ENCODE measurements at places on chromosomes 2 and 18. TPM values are rescaled to one million over a fixed set of nuclear protein-coding genes. Genes with fewer than 3 reads are reported as not detected.

Gene SLC19A3
- total RNA-seq = not detected

Gene SCN2A
- total RNA-seq = not detected

Gene UGT1A8
- not detected for total RNA-seq

Gene KLHL29
- 0.42 TPM for total RNA-seq

Gene IL1RN
- total RNA-seq = 0.68 TPM

Gene DES
- total RNA-seq = not detected

Gene NAT8
- not detected for total RNA-seq

Gene MERTK
- 0.12 TPM for total RNA-seq

GRCh38 chr2:174670446-174670845 is 72.8 kb upstream of the WIPF1 start:
- DNase-seq = no peak

- DNase-seq = peak; percentile 90
These were observed at the start of gene FAM136A for GRCh38 chr2:70301344-70302194. Gene FAM136A, minus strand, starts transcription at chr2:70302067. Its CDS starts 56 bp downstream, at chr2:70302011.

GRCh38 chr18:79071503-79072210 is 2.5 kb downstream of the ATP9B start:
- no peak for DNase-seq

DNA sequence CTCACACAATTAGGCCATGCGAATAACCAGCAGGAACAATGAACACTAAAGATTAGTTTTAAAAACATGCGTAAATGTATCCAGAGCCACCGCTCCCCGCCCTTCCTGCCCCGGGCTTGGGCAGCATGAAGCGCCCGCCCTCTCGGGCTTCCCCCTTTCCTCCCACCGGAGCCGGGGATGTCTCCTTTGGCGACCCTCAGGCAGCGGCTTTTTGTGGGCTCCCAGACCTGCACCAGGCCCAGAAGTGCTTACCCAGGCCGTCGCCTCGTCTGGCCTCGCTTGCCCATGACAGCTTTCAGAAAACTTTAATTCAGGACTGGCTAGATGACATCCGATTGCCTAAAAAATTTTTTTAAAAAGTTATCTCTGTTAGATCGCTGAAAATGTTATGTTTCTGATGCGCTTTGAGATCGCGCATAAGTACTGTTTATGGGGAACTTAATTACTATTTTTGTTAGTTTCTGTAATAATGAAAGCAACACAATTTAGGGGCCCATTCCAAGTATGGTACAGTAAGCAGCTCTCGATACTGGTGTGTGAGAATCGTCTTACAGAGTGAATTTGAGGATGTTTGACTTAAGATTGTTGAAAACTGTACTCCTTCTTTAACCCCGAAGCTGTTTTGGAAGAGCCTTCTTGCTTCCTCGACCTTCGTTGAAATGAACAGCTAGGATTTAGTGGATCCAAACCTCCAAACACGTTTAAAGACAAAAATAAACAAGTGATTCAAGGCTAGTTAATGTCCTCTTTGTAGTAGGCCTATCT is 1.1 kb downstream of the MAP3K20 start:
- DNase-seq = peak; percentile 12

- no peak for DNase-seq
These were observed 29.9 kb downstream of the PHLPP1 start for GRCh38 chr18:62745089-62745751.

DNA sequence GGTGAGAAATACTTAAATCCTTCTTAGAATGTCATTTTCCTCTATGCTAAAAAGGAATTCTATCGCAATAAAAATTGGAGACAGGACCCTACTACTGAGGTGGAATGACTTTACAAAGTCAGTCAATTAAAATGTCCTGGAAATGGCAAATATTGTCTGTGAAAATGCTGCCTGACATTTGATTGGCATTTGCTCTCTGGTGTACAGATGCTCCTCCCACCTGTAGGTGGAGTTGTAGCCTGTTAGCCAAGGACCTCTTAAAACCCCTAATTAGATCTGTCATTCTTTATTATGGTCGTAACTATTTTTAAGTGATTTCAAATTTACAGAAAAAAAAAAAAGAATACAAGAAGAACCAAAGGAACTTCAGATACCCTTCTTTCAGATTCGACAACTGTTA is 393.1 kb upstream of the KLHL29 start:
- no peak for DNase-seq

DNA sequence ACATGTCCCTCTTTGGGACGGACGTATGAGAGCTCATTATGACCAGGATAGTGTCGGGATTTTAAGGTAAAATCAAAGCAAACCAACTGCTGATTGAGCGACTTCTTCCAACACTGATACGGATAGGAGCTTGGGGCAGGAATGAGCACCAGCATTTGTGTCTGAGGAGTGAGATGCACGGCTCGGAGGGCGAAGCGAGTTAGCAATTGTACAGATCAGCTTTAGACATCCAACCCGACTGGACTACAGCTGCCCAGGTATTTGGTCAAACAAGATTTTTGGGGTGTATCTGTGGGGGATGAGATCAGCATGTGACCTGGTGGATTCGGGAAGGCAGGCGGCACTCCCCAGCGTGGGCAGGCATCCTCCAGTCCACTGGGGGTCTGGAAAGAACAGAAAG is 76.1 kb downstream of the NDUFA10 start:
- no peak for DNase-seq

DNA sequence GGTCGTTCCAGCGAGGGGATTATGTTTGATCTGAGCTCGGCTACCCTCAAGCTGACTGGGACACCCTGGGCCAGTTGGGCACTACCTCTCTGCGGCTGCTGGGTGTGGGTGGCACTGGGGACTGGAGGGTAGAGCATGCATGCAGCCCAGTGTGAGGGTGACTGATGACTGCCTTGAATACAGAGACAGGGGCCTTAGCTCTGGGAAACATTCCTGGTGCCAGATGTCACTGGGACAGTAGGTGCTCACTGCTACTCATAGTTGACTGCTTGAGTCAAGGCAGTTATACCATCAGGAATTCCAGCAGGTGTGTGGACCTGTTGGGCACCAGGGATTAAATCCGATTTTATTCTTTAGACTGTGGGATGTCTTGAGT is 33.6 kb upstream of the ATP6V1B1 start:
- DNase-seq = no peak

DNA sequence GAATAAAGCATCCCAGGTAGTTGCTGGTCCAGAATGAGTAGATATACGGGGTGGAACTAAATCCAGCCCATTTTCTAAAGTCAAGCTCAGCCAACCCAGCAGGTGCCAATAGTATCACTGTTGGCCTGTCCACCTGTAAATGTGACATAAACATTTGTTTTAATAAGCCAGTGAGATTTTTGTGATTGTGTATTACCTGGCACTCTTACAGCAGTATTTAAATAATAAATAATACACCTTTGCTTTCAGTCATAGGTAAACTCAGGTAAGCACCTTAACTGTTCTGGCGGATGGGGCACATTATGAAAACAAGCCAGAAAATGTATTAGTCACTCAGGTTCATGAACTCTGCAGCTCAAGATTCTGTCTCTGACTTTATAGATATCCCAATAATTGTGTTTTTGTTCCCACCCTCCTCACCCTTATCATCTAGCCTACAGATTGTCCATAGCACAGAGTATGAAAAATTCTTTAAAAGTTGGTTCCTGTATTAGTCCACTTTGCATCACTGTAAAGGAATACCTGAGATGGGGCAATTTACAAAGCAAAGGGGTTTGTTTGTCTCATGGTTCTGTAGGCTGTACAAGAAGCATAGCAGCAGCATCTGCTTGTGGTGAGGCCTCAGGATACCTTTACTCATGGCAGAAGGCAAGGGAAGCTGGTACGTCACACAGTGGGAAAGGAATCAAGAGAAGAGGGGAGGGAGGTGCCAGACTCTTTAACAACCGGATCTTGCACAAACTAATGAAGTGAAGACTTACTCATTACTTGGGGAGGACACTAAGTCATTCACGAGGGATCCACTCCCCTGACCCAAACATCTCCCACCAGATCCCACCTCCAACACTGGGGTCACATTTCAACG is 73.0 kb upstream of the CYRIA start:
- no peak for DNase-seq

DNA sequence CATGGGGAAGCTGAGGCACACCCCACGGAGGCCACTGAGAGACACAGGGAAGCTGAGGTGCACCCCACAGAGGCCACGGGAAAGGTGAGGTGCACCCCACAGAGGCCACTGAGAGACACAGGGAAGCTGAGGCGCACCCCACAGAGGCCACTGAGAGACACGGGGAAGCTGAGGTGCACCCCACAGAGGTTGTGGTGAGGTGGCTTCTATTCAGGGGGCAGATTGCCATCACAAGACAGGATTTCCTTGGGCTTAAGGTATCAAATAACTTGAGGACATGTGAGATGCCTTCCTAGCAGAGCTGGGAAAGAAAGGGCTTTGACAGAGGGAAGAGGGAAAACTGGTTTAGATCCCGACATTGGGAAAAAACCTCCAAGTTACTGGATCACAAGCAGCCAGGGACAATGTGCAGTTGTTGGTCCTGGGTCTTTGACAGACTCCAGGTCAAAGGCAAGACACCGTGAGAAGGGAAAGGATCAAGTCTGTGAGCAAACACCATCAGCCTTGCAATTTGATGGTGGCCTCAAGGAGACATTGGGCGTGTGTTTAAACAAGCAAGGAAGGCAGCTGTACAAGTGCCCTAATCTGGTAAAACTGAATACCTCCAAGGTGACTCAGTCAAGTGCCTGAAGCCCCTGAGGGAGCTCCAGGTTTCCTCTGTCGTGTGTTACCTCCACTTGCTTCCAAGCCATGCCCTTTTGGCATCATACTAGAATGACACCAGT is 133.2 kb upstream of the EPAS1 start:
- no peak for DNase-seq

GRCh38 chr18:51345848-51346391 is 148.4 kb upstream of the MEX3C start:
- DNase-seq = no peak

- DNase-seq = no peak
These were observed 331.6 kb downstream of the TXNL1 start for GRCh38 chr18:56306797-56307196.

DNA sequence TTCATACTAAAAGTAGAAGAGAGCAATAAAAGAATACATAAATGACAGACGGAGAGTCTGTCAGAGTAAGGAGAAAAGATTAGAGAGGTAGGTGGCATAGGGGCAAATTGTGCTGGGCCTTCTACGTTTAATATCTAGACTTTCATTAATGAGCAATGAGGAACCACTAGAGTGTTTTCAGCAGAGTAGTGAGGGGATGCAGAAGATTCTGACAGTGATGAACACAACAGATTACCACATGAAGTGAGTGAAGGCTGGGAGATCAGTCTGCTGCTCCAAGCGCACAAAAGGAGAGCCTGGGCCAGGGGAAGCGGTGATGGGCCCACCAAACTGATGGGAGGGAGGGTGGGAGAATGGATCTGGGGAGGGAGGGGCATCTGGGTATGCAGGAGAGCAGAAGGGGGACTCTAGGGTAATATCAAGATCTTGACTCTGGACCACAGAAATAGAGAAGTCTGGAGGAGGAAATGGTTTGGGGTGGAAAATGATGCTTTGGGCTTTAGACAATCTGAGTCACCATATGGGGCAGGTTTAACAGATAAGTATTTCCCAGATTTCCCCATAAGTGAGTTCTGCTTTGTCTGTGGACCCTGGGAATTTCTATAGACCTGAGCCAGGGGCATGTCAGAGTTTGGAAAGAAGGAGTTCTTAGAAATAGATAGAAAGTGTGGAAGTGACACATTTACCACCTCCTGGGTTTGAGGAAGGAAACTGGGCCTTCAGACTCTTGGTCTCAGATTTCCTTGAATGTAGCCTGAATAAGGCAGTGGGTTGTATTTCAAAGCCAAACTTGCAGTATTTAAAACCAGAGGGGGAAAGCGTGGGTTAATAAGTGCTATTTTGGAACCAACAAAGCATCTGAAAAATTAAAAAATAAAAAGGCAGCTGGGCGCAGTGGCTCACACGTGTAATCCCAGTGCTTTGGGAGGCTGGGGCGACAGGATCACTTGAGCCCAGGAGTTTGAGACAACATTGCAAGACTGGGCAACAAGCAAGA is 15.0 kb upstream of the IL1A start:
- DNase-seq = no peak

DNA sequence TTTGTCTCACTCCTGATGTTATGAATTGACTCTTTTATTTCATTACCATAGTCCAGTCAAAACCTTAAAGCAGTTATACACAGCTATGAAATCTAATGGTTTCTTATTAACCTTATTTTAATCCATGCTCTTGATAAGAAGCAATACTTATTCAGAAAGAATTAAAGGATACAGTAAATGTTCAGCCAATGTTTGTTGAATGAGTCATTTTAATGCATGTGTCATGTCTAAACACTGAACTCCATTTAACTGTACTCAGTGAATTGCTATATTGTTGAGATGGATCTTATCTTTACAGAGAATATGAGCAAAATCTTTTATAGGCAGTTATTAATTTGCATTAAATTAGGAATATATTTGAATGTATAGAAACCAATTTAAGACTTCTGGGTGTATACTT is 135.1 kb upstream of the TFPI start:
- DNase-seq = no peak

DNA sequence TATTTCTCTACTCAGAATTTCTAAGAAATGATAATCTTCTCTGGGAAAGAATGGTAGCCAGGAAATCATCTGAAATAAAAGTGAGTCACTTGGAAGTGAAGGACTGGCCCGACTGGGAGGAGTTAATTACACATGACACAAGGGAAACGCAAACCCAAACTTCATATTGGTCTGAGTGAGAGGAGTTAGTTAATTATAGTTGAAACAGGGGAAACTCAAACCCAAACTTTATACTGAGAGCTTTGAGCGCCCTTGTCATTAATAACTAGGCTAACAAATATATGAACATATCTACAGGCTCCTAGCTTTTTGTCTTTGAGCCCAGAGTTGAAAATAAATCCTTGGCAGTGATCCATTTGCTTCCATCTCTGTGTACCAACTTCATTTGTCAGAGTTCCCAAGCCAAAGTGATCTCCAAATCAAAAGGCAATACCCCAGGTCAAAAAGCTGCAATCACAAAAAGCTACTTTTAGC is 187.8 kb upstream of the COL3A1 start:
- DNase-seq = no peak

DNA sequence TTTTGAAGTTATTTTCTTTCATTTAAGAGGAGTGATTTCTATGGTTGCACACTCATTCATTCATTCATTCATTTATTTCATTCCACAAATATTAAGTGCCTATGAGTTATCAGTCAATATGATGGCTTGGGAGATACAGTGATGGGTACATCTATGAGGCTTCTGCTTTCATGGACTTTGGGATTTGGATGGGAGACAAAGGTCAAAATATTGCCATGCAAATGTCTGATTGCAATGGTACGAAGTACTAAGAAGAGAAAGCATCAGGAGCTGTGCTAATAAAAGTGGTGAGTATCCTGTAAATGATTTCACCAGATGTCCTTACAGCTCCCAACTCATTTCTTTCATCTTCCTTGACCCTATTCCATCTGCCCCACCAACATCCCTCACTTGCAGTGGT is 174.4 kb upstream of the MEX3C start:
- DNase-seq = no peak

DNA sequence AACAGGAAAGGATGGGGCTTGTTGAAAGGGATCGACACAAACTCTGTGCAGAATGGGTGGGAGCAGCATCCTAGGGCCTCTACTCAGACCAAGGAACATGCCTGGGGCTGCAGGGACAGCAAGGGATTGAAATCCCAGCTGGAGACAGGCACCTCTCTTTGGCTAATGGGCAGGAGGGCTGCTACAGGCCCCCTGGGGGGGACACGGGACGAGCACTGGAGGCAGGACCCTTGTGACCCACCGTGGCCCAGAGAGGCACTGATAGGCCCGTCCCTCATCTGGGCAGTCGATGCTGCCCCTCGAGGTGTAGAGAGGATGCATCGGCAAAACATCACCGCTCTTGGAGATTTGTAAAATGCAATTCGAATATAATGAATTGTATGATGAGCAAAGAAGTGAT is 5.1 kb downstream of the HS1BP3 start:
- DNase-seq = no peak

GRCh38 chr2:112182581-112183034 is 44.4 kb downstream of the FBLN7 start:
- DNase-seq = no peak

GRCh38 chr2:160209516-160209856 is 9.4 kb upstream of the ITGB6 start:
- DNase-seq = no peak

Measured in T-helper 17 cell (primary cell).